Muscle of arm (tissue), 14 donors: ENCODE measurements at places on chromosomes 13 and 19.
A peak's percentile ranks its signal among the peaks of the same experiment; 100 is the strongest.

- DNase-seq, result no peak
Measured at GRCh38 chr13:40480915-40481516, 185.4 kb downstream of the FOXO1 start.

- no peak for DNase-seq
Measured at GRCh38 chr19:10408511-10409283, 5.4 kb upstream of the CDC37 start.

DNA sequence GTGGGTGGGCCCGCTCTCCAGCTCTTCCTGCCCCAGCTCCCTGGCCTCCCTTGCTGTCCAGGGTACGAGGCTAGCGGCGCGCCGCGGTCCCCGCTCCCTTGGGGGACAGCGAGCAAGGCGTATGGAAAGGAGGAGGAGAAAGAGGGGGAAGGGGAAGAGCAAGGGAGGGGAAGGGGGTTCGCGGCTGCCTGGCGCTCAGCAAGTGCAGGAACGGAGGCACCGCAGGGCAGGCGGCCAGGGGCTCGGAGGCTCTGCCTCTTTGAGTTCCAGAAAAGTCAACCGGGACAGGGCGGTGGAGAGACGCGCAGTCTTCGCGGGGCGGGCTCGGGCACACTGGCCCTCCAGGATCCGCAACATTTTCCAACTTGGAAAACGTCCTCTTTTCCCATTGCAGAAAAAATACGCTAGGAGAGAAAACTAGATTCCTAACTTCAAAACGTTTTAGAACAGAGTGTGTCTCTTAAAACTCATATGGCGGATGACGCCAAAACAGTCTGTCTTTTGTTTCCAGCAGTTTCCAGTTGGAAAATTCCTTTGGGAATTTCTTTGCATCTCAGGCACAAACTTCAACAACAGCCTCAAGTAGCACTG lies 23.1 kb upstream of the TNFRSF19 start:
- no peak for DNase-seq

DNA sequence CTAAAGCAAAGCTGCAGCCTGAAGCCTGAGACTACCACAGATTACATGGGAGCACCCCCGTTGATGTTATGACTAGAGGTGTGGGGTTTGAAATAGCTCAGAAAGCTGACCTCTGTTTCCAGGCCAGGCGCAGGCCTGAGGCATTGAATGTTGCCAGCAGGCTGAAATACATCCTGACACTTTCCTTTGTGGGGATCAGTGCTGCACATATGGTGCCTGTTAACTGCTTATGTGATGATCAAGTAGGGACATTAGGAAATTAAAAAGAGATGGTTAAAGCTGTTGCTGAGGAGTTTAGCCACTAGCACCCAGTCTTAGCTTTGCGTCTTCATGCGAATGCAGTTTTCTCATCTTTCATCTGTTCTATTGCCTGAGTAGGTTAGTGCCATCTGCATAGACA lies 83.2 kb downstream of the CCNA1 start:
- no peak for DNase-seq

DNA sequence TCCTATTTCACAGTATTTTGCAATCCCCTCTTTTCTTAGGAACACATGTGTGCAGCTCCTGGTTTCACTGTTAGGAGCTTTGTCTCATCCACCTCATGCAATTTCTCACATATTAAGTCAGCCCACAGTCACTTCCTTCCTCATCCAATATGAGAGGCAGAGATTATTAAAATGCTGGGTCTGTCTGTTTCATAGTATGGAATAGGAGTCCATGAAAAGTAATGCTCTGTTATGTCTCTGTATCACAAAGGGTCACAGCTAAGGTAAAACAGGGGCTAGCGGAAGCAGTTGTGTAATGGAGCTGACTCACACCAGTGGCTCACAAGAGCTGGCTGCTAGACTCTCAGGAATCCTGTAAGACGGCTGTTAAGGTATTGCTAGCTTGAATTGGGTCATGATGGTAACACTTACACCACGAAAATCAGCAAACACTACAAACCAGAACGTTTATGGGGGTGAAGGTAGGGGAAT lies 216.5 kb downstream of the EFNB2 start:
- no peak for DNase-seq

- DNase-seq, result no peak
Measured at GRCh38 chr13:79404985-79405384, 1.1 kb downstream of the RBM26 start.

DNA sequence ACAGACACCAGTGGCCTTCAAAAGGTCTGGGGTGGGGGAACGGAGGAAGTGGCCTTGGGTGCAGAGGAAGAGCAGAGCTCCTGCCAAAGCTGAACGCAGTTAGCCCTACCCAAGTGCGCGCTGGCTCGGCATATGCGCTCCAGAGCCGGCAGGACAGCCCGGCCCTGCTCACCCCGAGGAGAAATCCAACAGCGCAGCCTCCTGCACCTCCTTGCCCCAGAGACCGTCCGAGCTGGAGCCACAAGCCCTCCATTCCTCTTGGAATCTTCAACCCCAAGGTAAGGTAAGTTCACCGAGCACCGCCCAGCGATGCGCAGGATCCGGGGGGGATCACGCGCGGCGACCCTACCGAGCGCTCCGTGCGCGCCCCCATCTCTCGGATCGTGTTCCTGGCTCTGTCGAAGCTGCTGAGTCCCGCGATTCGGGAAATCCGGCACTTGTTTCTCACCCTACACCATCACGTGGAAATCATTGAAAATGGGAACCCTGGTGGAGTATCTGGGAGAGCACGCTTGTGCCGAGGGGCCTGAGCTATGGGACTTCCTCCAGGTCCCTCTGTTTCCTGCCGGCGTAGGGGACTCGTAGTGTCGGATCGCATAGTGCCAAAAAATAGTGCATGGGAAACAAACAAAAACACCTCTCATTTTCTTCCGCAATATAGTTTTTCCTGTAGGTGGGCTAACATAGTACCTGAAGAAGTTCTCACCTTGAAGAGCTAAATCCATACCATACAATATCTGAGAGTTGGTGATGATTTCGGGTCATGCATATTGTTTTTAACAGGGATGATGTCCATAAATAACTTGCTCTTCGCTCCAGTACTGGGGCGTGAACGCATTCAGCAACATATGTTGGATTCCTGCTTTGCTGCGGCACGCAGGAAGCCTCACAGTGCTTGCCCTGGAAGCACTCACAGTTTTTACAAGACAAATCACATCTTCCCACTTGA lies 9.3 kb downstream of the PDX1 start:
- DNase-seq, result no peak

DNA sequence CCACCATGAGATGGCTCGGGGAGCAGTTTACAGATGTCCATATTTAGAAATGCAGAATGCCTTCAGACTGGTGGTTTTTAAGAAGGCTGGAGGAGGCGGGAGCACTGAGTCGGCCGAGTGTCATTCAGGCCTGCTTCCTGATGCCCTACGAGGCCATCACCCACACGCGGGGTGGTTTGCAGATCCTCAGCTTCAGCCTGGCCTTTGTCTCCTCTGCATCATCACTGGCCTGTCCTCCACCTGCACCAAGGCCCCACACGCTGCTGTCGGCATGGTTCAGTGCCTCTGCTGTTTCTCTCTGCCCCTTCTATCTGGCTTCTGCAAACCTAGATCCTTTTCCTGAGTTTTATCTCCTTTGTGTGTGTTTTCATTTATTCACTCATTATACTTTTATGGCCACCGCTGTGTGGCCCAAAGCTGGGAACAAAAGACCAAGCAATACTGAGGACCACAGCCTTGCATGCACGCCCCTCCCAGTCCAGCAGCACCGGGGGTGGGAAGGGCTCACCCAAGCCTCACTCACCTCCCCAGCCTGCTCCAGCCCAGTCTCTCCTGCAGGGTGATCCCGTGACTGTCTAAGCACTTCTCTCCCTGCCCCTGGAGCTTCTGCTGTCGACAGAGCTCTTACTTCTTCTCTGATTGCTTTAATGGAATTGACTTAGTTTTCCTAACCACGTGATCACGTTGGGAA lies 240.8 kb downstream of the TEX29 start:
- no peak for DNase-seq

- DNase-seq, result no peak
Measured at GRCh38 chr13:32086791-32087441, 55.3 kb downstream of the FRY start.

GRCh38 chr13:24112791-24113190 lies 47.7 kb upstream of the SPATA13 start:
- no peak for DNase-seq

- peak; percentile 50 for DNase-seq
Measured at GRCh38 chr13:39455521-39456175, 147.3 kb downstream of the LHFPL6 start.

- DNase-seq, result no peak
Measured at GRCh38 chr19:54029301-54029700, 34.4 kb downstream of the VSTM1 start.

- no peak for DNase-seq
Measured at GRCh38 chr13:36891752-36892151, 28.3 kb downstream of the SMAD9 start.

DNA sequence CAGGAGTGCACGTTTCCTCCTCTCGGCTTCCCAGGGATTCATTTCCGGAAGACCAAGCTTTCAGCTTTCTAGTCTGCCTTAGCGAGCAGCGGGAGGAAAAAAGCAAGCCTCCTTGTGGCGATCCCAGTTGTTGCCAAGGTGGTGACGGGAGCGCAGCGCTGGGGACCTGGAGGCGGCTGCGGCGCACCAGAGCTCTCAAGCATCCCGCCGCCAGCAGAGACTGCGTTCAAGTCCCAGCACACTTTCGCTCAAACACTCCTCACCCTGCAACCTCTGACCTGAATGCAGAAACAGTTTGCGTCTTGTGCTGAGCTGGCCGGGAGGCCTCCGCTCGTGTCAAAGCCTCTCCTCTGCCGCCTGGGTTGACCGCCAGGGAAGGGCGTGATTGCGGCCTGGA lies 4.9 kb downstream of the GSX1 start:
- DNase-seq, result no peak

- DNase-seq, result no peak
Measured at GRCh38 chr19:53945998-53946397, 16.7 kb upstream of the CACNG8 start.

- DNase-seq, result no peak
Measured at GRCh38 chr13:106919133-106919532, 351.2 kb upstream of the ARGLU1 start.

GRCh38 chr13:22862478-22862877 lies 318.3 kb upstream of the SGCG start:
- peak; percentile 38 for DNase-seq

- no peak for DNase-seq
Measured at GRCh38 chr19:3367628-3368440, 1.5 kb downstream of the NFIC start.

DNA sequence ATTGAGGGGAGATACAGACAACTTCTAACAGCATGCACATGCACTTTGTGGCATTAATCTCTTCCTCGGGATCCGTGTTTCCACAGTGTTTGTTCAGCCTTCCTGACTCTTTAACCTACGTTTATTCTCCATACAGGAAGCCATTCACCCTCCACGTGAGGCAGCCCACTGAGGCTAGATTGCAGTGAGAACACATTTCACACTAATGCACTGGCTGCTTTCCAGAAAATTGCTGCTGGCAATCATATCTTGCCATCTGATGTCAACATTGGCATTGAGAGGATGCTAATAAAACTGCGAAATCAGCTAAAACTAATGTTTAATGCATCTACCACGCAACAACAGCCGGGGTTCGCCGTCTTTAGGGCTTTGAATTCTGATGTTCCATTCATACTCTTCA lies 30.0 kb downstream of the DCLK1 start:
- no peak for DNase-seq

DNA sequence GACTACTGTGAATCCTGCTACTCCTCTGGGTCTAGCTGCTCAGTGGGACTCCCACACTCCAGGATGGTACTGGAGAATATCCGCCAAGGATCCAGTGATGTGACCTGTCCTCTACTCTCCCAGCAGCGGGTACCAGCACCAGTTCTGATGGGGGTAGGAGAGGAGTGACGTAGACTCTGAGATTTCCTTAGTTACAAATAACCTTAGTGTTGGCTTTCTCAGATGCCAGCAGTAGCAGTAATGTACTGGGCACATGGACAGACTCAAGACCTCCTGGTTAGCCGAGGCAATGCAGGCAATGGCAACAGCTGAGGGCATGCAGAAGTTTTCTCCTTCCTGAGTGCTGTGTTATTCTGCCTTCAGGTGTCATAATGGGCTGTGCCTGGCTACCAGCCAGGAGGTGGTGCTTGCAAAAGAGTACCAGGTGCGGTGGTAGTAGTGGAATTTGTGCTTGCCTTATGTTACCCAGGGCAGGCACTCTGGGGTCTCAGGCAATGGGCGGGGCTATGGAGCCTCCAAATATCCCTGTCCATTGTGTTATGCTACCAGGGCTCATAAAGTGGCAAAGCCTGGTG lies 105.3 kb upstream of the KLF5 start:
- no peak for DNase-seq

GRCh38 chr19:17677002-17677401 lies 11.2 kb downstream of the UNC13A start:
- no peak for DNase-seq

GRCh38 chr19:58277748-58278540 lies 811 bp upstream of the ZNF8 start:
- peak; percentile 18 for DNase-seq

- no peak for DNase-seq
Measured at GRCh38 chr13:99408703-99409000, 92.6 kb upstream of the TM9SF2 start.

DNA sequence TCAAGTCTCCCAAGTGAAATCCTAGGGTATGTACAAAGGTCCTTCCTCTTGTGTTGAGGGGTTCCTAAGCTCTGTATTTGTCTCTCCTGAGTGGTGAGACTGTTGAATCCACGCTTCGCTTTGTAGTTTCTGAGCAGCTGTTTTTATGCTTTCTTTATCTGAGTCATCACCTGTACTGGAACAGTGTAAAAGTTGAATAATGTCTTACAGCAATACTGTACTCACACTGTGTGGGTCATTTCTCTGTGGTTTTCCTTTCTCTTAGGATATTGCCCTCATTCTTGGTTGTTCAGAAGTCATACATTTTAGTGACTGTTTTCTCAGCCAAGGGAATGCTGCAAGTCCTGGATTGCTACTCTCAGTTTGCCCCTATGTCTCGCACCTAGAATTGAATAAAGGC lies 1596.6 kb downstream of the SLITRK5 start:
- DNase-seq, result no peak

- no peak for DNase-seq
Measured at GRCh38 chr13:26007261-26008125, 44.3 kb downstream of the SHISA2 start.

DNA sequence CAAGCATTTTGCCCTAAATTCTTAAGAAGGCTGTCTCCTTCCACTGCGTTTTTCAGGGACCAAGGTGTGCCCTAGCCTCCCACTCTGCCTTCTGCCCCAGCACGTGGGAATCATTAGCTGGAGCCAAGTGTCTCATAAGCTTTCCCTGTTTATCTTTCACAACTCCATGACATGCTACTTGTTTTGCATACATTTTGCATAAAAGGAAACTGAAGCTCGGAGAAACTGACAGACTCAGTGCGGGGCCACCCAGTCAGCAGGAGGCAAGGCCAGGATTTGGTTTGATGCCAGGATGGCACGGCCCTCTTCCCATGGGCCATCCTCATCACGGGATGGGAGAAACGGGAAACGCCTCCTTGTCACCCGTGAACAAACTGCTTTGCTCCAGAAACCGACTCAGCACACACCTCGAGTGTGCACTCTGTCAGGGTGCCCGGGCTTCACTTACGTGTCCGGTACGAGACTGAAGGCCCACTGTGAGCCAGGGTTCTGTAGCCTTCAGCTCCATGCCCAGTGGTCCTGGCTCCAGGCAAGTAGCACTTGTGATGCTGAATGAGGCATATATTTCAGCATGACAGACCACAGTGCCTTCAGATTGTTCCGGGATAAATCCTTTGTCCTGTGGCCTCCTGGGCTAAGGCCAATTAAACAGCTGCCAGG lies 9.6 kb downstream of the CEBPA start:
- no peak for DNase-seq
